ENCODE measurements at places on chromosomes 6 and 20.

GRCh38 chr6:142846883-142847287 lies 98.1 kb downstream of the HIVEP2 start:
- DNase-seq, result peak; percentile 56

GRCh38 chr6:12233693-12234571 lies 56.2 kb upstream of the EDN1 start:
- DNase-seq, result peak; percentile 56

DNA sequence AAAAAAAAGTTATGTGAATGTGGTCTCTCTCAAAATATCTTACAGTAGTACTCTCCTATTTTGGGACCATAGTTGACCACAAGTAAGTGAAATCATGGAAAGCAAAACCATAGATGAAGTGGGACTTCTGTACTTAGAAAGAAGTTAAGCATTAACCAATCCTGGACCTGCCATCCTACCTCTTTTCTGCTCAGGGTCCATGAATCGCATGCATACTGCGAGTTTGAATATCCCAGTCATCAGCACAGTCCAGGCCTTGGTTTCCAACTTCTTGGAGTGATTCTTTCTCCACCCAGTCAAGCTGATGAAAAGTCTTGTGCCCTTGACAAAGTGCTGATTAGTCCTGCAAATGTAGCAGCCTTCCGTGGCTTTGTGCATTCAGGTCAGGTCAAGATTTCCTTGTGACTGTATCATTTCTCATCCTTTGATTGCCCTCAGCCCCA lies 46.0 kb downstream of the RNF217 start:
- no peak for DNase-seq

DNA sequence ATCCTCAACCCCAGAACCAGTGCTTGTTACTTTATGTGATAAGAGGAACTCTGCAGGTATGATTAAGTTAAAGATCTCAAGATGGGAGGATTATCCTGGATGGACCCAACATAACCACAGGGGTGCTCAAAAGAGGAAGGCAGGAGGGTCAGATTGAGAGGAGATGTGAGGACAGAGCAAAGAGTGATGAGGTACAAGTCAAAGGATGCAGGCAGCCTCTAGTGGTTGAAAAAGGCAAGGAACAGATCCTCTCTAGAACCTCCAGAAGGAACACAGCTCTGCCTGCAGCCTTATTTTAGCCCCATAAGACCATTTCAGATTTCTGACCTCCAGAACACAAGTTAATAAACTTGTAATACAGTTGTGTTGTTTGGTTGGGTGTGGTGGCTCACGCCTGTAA lies 41.2 kb downstream of the PDSS2 start:
- DNase-seq, result peak; percentile 21

DNA sequence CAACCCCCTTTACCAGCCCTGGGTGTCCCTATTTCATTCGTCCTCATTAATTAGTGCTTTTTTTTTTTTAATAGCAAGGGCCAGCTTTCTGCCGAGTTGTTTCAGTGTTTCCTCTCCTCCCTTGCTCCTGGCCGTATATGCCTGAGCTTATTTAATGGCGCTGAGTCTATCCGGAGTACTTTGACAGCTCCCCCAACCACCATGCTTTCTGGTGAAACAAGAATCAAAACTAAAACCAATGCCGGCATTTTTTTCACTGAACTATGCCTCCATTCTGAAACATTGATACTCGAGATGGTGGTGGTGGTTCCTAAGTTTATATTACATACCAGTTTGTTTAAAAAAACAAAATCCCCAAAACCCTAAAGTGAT lies 1.2 kb downstream of the DCBLD1 start:
- DNase-seq, result peak; percentile 42

DNA sequence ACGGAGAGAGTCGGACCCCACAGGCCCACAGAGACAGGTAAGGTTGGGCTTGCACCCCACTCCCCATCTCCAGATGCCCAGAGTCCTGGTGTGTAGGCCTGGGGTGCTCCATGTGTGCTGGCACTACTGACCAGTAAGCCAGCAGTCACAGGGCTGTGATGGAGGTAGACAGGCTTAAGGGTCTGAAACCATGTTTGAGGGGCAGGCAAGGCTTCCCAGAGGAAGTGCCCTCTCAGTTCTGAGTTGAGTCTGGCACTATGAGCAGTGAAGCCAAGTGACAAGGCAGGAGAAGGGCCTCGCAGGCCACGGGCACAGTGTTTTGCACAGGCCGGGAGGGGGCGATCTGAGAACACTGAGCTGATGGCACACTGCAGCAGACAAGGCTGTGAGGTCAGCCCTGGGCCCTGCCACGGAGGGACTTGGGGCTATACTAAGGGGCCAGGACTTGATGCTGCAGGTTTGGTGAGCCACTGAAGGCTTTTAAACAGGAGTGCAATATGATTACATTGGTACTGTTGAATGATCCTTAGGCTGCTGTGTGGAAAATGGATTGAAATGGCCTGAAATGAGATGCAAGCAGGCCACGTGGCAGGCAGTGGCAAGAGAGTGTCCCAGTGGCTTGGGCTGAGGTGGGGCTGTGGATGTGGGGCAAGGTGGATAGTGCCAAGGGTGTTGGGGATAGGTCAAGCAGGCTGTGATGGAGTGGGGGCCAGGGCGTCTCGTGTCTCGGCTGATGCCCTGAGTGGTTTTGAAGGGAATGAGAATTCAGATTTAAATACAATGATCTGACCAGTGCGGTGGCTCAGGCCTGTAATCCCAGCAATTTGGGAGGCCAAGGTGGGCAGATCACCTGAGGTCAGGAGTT lies 20.3 kb downstream of the TTBK1 start:
- DNase-seq, result peak; percentile 95

DNA sequence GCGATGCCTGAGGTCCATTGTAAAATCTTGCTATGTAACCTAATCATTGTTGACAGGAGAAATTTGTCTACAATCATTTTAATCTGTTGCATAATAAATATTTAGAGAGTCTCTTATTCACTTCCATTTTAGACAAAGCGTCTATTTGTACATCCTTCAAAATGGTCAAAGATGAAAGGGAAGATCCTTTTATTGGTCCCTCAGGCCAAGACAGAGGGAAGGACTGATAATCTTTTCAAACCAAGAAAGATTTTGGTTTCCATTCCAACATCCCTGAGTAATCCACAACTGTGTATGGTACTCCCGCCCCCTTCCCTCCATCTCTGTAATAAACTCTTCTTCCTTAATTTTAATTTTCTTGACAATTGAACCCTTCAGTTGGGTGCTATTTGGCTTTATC lies 111.6 kb upstream of the SCP2D1 start:
- DNase-seq, result no peak

- no peak for DNase-seq
Measured at GRCh38 chr6:89082486-89082891, 1.9 kb downstream of the PNRC1 start.

GRCh38 chr6:47455533-47456209 lies 21.9 kb upstream of the CD2AP start:
- DNase-seq, result no peak

DNA sequence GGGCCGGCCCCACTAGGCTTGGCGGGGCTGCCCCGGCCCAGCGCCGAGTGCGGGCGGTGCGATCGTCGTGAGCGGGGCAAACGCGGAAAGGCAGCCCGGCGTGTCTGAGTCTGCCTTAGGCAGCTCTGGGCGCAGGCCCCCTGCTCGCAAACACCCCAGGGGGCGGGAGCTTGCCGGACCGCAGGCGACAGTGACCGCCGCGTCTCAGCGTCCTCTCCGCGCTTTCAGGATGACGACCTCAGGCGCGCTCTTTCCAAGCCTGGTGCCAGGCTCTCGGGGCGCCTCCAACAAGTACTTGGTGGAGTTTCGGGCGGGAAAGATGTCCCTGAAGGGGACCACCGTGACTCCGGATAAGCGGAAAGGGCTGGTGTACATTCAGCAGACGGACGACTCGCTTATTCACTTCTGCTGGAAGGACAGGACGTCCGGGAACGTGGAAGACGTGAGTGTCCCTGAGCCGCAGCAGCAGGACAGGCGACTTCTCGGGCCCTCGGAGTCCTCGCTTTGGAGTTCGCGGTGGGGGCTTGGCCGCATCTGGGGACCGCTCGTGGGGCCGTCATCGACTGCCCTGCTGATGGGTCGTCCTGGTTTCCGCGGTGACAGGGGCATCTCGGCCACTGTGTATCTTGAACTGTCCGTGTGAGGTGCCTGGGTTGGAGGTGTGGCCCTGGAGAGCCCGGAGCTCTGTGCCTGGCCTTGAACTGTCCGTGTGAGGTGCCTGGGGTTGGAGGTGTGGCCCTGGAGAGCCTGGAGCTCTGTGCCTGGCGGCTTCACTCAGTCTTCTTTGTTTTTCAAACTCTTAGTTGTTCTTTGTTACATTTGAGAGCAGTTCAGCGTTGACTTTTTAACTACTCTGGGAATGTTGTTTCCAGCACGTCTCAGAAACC lies 786 bp downstream of the ADRM1 start:
- peak; percentile 60 for DNase-seq

- no peak for DNase-seq
Measured at GRCh38 chr20:25543068-25543467, 42.3 kb downstream of the NINL start.

DNA sequence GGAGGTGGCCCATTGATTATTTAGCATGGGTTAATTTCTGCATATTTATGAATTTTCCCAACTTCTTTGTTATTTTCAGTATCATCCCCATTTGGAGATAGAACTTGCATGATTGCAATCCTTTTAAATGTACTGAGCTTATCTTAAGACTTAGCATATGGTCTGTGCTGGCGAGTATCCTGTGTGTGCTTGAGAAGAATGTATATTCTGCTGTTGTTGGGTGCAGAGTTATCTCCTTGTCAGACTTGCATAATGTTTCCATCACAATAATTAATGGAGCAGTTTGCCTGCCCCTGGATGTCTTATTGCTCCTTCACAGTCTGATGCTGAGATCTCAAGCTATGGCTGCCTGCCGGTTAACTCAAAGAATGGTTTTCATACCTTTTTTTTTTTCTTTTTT lies 112.6 kb downstream of the CDYL start:
- DNase-seq, result no peak

Data from AG08396 (cell line).